CD4-positive, alpha-beta T cell (primary cell): ENCODE measurements at places on chromosomes 7 and 10.

GRCh38 chr10:94524146-94524545 is 21.4 kb upstream of the HELLS start:
- no peak for DNase-seq

DNA sequence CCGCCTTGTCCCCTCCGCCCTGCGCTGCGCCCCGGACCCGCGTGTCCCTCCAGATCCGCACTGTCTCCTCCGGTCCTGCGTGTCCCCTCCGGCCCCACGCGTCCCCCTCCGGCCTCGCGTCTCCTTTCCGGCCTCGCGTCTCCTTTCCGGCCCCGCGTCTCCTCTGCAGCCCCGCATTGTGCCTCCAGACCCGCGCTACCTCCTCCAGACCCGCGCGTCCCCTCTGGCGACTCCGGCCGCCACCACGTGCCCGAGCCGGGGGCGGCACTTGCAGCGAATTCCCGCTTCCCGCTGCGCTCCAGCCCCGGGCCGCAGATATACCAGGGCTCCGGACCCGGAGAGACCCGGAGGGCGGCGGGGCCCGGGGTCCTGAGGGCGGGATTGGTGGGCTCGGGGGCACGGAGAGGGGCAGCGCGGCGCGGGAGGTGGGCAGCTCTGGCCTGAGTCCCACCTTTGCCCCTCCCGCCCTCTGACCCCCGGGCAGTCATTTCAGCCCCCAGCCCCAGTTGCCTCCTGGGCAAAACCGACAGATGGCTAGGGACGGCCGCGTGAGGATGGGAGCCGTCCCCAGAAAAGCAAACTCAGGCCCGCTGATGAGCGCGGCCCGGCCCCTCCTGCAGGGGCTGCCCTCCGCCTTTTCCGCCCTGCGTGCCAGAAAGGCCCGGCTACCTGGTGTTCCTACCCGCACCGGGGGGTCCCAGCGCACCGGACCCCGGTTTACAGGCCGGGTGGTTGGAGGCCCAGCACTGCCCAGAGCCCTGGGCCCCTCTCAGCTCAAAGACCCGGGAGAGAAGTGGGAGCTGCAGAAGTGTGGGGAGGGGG is 56.5 kb downstream of the RBM17 start:
- no peak for DNase-seq

- DNase-seq = no peak
Measured at GRCh38 chr10:71222601-71223346, 10.4 kb downstream of the UNC5B start.

GRCh38 chr7:152865011-152865410 is 105.5 kb downstream of the ACTR3B start:
- no peak for DNase-seq

DNA sequence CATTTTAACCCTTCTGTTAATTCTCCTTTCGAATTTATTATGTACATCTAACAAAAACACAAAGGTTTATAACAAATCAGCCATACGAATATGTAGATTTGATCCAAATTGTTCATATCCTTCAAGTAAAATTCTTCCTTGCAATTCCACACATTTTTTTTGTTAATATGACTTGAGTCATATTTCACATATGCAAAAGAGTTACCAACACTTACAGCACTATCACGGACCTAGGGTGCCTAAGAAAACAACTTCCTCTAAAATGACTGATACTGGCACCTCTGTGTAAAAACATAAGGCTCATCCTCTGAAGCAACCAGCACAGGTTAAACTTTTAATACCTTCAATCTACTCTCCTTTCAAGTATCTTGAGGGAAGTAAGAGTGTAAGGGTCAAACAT is 451.8 kb downstream of the SEMA3D start:
- no peak for DNase-seq

DNA sequence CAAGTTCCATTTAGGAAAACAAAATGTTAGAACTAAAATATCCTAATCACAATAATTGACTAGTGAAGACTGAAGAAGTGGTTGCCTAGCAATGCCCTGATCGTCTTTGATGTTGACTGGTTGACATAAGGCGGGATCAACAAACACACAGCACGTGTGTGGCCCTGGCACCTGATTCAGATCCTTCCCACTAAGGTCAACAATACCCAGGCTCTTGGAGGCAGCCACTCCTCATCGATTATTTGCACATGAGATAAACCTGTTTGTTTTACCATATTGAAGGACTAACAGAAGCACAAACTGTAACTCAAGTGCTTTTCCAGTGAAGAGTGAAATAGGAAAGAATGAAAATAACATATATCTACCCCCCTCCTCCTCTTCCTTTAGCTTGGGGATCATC is 15.6 kb downstream of the FANK1 start:
- DNase-seq = no peak

DNA sequence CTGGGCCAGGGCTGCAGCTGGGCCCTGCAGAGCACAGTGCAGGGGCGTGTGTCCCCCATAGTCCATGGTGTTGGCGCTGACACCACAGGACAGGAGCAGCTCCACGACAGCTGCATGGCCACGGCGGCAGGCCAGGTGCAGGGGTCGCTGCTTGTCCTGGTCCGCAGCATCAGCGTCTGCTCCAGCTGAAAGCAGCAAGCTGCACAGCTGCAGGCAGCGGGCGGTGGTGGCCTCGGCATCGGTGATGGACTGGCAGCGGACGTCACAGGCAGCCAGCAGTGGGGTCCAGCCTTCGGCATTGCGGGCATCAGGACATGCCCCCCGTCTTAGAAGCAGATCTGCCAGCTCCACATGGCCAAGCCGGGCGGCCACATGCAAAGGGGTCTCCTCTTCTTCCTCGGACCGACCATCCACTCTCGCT is 6.0 kb downstream of the ASB10 start:
- DNase-seq = no peak

- DNase-seq = no peak
Measured at GRCh38 chr10:104247513-104248146, 7.1 kb upstream of the GSTO1 start.

DNA sequence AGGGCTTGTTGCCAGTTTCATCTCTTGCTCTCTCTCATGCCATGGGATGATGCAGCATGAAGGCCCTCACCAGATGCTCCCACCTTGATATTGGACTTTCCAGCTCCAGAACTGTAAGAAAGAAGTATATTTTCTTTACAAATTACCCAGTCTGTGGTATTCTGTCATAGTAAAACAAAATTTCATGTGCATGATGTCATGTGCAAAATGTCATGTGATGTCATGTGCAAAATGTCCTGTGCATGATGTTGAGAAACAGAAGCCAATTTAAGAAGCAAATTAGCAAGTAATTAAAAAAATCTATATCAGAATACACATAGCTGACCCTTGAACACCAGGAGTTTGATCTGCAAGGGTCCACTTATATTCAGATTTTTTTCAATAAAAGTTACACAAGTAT is 56.6 kb downstream of the DNAJC1 start:
- no peak for DNase-seq

- DNase-seq = no peak
Measured at GRCh38 chr7:98458090-98458875, 57.4 kb upstream of the BAIAP2L1 start.

GRCh38 chr7:39880556-39880955 is 69.5 kb upstream of the CDK13 start:
- DNase-seq = no peak

- no peak for DNase-seq
Measured at GRCh38 chr7:11192506-11192905, 218.8 kb downstream of the PHF14 start.

DNA sequence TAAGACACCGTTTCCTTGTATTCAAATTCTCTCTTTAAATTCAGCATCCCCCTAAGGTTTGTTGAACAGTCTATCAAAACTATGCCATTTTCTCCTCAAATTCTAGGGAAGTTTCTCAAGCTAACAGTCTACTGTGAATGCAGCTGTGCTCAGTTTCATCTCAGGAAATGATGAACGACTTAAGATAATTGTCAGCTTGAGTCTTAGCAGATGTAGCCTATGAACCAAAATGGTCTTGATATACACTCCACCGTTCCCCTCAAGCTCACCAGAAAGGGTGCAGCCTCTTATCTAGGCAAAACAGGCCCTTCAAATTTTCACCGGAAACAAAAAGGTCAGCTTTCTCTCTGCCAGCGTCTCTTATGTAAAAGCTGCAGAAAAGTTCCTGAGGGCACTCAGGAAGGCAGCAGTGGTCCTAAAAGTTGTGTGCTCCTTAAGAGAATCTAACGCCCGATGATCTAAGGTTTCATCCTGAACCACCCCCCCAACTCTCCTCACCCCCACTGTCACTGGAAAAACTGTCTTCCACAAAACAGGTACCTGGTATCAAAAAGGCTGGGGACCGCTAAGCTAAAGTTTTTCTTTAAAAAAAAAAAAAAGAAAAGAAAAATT is 2.1 kb downstream of the DNAJC9 start:
- no peak for DNase-seq

DNA sequence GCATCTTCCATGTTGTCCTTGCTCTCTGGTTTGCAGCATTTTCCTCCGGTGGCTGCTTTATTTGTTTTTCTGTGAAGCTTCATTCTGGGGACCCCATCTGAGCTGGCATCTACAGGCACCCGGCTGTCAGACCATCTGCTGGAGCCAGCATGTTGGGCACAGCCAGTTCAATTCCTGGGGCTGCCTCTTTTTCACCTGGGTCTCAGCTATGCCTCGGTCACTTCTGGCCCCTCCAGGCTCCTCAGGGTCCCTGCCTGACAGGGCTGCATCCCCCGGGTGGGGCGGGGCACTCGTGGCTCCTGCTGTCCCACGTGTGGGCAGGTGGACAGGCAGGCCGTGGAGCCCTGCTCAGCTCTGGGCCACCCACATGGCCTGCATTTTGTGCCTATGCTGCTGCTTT is 8.1 kb downstream of the SCART1 start:
- no peak for DNase-seq

GRCh38 chr7:39515534-39516228 is 50.5 kb upstream of the YAE1 start:
- DNase-seq = no peak

DNA sequence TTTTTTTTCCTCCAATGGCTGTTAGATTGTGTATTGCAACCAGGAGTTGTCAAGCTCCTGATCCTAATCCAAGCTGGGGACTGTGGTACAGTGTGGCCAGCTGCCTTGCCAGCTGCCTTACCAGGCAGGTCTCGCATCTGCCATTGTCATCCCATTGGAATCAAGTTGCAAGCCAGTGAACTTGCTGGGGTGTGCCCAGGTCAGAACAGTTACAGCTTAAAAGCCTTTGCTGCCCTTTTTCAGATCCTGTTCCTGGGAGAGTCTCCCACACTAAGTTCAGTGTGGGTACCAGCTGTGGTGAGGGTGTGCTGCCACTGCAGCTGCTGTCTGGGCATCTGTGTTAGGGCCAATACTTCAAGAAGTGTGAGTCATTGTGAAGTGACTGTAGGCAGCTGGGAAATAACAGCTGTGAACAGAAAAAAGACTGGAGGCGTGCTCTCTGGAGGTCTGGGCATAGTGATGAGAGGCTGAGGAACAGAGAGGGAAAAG is 72.8 kb downstream of the CCNY start:
- no peak for DNase-seq

- DNase-seq = no peak
Measured at GRCh38 chr10:31135171-31135570, 103.5 kb upstream of the ZNF438 start.

- no peak for DNase-seq
Measured at GRCh38 chr7:79320741-79321473, 132.6 kb downstream of the MAGI2 start.

DNA sequence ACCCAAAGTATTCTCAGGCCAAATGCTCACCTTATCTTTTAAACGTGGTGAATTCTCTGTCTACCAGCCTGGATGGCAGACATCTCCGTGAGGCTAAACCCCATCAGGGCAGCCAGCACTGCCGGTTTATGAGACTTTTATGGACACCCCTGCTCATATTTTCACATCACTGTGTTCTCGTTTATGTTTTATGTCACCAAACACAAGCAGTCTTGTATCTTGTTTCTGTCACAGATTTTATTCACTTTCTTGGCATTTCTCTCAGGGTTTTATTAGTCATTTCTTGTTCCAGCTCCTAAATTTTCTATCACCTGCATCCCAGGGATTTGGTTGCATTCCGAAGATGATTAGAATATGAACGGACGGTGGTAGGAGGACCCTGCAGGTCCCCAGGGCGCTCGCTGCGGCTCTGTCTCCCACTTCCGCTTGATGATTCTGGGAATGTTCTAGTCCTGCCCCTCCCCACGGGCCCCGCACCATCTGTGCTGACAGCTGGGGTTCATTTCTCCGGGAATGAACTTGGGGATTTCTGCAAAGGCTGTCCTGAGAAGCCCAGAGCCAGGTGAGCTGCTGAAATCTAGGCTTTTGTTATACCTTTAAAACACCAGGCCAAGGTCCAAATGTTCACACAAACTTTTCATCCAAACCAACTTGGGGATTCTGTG is 217.6 kb downstream of the GFRA1 start:
- no peak for DNase-seq

- peak; percentile 78 for DNase-seq
Measured at GRCh38 chr7:55534262-55534915, 37.9 kb downstream of the VOPP1 start.

DNA sequence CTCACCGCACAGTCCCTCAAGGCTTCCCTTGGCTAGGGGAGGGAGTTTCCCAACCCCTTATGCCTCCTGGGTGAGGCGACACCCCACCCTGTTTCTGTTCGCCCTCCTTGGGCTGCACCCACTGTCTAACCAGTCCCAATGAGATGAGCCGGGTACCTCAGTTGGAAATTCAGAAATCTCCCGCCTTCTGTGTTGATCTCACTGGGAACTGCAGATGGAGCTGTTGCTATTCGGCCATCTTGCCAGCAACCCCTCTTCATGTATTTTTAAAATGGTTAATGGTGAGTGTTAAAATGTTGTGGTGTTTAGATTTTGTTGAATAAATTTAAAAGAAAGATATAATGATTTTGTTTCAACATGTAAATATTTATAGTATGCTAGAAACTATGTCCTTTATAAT is 22.0 kb downstream of the UMAD1 start:
- no peak for DNase-seq

- DNase-seq = no peak
Measured at GRCh38 chr7:67542916-67543315, 546.3 kb downstream of the TYW1 start.
